RCC 7860 (cell line): ENCODE measurements at places on chromosomes 16 and 17.

DNA sequence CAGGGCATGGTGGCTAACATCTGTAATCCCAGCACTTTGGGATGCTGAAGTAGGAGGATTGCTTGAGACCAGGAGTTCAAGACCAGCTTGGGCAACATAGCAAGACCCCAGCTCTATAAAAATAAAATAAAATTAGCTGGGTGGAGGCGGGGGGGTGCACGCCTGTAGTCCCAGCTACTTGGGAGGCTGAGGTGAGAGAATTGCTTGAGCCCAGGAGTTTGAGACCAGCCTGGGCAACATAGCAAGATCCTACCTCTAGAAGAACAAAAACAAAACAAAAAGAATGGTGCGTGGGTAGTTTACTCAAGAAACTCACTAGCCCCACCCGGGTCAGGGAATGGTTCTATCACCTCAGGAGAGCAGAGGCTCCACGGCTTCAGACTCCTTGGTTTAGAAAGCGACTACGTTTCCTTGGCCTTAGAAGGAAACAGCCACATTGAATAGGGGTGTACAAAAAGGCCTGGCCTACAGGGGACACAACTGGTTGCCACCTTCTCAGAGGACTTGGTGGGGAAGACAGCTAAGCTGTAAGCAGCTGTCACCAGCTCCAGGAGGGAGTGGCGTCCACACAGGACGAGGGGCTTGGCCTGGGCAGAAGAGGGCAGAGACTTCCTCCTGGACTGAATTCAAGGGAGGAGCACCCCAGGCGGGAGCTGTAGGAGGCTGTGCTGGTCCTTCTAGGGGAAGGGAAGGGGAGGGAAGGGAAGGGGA, 716 bp downstream of the TK1 start:
- DNase-seq = peak; percentile 62

GRCh38 chr16:82082543-82083244, 47.6 kb downstream of the HSD17B2 start:
- no peak for DNase-seq

DNA sequence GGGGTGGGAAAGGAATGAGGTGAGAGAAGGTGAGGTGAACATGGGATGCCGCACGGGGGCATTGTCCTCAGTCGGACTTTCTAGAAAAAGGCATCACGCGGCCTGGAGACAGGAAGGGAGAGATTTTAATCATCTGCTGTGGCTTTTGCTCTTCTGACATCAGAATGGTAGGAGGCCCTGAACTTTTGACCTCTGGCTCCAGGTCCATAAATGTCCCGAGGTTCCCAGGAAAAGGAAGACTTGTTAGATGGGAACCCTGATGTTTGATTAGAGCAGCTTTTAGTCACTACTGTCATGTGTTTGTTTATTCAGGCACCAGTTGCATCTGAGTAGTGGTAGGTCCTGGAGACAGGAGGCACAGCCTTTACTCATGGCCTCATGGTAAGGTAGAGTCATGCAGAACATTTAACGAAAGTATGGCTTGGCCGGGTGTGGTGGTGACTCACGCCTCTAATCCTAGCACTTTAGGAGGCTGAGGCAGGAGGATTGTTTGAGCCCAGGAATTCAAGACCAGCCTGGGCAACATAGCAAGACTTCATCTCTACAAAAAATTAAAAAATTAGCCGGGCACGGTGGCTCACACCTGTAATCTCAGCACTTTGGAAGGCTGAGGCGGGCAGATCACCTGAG, 203.1 kb downstream of the MSI2 start:
- DNase-seq = peak; percentile 98

- DNase-seq = peak; percentile 56
Observed at GRCh38 chr17:58679263-58680037, 12.4 kb downstream of the TEX14 start.

DNA sequence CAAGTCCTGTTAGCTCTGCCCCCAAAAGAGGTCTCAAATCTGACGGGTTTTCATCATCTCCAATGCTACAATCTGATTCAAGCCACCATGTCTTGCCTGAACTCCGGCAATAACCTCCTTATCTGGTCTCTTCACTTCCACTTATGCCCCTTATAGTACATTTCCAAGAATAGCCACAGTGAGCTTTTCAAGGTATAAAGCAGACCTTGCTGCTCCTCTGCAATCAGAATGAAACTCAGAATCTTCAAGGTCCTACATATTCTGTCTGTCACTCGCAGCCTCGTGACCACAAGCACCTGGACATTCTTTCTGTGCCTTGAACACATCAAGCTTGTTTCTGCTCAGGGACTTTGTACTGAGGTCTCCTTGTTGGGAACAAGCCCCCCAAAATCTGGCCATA, 84.7 kb downstream of the YPEL2 start:
- DNase-seq = no peak

DNA sequence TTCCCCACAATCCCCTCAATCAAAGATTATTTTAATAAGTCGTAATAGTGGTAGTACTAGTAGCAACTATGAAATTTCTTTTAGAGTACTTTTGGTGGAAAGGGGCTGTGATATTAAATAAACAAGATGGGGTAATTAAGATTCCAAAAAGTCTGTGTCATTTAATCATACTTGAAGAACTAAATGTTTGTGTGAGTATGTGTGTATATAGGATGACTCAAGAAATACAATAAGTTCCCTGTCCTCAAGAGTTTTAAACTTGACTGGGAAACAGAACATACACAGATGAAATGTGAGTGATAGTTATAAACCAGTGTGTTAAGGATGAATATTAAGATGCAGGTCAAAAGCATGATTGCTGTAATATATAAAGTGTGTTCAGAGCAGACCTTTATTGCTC, 2.3 kb downstream of the ALDH3A2 start:
- DNase-seq = no peak

DNA sequence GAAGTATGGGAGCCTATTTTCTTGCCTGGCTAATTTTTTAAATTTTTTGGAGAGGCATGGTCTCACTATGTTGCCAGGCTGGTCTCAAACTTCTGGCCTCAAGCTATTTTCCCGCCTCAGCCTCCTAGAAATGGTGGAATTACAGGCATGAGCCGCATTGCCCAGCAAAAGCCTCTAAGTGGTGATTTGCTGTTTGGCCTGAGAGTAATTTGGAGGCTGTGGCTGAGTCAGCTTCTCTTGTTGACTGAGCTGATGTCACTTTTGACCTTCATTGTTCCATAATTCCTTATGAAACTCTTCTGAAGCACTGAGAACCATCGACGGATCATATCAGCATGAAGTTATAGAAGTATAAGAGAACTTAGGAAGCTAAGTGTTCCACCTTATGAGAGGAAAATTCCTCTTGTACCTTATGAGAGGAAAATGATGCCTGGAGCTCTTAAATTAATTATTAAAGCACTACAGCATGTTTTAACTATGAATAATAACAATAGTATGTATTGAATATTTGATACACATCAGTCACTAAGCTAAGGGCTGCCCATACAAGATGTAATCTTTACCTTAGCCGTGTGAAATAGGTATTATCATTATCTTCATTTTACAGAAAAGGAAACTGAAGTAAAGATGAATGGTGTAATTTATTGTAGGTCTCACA, 220.8 kb upstream of the MON1B start:
- DNase-seq = peak; percentile 56

GRCh38 chr16:17757808-17758207, 287.0 kb upstream of the XYLT1 start:
- DNase-seq = no peak

- DNase-seq = no peak
Observed at GRCh38 chr16:53991754-53992378, 287.9 kb downstream of the FTO start.

- DNase-seq = no peak
Observed at GRCh38 chr17:63917646-63918045, 993 bp downstream of the GH1 start.

- DNase-seq = no peak
Observed at GRCh38 chr17:29593591-29594518, 923 bp downstream of the ANKRD13B start.

- DNase-seq = no peak
Observed at GRCh38 chr17:83053021-83053681, 26.3 kb upstream of the METRNL start.

DNA sequence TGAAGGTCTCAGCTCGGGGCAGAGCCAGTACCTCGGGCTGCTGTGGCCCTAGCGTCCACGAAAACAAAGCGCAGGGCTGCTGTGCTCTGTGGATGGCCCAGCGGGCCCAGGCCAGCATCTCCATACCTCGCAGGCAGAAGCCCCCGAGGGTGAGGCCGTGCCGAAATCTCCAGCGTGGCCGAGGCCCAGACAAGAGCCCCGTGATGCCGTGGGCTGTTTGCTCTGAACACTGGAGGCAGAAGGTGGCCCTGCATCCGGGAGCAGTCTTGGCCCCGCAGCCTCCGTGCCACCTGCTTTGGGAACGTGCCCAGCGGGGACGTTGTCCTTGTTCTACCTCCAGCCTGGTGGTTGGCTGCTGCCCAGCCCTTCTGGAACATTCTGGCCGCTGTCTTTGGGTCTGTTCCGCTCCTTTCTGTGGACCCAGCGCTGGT, 121.4 kb downstream of the BANP start:
- DNase-seq = no peak

GRCh38 chr17:47716375-47716774, 16.7 kb upstream of the TBX21 start:
- DNase-seq = no peak

- no peak for DNase-seq
Observed at GRCh38 chr16:55948230-55948629, 73.1 kb upstream of the CES5A start.

GRCh38 chr16:25134166-25134700, 22.7 kb downstream of the LCMT1 start:
- no peak for DNase-seq

DNA sequence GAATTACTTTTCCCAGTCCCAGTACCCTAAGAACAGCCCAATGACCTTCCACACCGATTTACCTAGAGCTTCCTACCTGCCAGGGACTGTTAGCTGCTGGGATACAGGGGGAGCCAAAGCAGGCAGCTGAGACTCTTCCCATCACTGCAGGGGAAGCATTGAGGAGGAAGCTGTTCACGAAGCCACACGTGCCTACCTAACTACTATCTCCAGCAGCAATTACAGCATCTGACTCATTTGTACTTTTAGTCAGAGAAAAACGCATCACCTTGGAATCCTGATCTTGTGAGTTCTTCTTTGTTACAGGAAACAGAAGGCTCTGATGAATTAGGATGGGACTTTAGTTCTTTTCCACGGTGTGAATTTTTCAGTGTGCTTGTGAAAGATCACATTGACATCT, 113.7 kb upstream of the DHX40 start:
- peak; percentile 63 for DNase-seq

GRCh38 chr17:31274252-31274651, 22.8 kb downstream of the OMG start:
- no peak for DNase-seq

GRCh38 chr17:63189930-63190329, 223.9 kb downstream of the TANC2 start:
- no peak for DNase-seq

DNA sequence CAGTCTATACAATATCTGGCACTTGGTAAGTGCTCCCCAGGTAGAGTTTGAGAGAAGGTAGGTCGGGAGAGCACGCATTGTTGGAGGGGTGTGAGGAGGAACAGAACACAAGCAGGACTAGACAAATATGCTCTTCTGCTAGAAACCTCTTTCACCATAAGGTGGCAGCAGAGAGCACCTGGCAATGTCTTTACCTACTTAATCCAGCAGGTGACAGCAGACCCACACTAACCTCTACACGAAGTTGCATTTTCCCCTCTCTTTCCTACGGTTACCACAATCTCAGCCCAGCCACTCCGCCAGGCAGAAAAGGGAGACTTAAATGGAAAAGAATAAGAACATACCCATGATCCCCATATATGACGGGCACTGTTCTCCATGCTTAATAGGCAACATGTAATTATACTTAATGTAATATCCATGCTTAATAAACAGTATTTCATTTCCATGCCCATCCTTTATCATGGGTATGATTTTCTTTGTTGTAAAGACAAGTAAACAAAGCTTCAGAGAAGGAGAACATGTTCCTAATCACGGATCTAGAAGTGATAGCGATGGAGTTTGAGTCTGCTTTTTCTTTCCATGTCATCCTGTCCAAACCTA, 55.1 kb upstream of the CCL2 start:
- peak; percentile 73 for DNase-seq
